ENCODE measurements at places on chromosomes 11 and 22.

DNA sequence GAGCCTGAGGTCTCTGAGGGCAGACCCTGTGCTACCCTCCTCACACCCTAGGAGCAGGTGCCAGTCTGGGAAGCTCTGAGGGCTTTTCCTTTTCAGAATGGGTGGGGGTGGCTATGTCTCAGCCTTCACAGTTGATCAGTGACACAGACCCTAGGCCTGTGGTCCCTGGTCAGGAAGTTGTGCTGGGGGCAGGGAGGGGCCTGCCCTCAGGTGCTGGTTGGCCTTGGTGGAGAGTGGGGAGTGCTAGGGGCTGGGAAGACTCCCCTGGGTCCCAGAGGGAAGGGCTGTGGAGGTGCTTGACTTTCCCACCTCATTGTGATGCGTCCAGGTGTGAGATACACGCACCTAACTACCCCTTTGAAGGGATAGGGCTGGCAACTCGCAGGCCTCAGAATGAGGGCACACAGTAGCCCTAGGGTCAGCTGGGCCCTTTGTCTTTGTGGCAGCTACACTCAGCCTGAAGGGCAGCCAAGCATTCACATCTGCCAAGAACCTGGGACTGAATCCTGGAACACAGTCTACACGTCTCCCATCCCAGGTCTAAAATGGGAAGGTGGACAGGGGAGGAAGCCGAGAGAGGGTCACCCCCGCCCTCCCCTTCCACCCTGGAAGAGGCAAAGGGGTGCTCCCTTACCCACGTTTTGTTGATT lies 31.2 kb upstream of the ATXN10 start:
- DNase-seq, result no peak

DNA sequence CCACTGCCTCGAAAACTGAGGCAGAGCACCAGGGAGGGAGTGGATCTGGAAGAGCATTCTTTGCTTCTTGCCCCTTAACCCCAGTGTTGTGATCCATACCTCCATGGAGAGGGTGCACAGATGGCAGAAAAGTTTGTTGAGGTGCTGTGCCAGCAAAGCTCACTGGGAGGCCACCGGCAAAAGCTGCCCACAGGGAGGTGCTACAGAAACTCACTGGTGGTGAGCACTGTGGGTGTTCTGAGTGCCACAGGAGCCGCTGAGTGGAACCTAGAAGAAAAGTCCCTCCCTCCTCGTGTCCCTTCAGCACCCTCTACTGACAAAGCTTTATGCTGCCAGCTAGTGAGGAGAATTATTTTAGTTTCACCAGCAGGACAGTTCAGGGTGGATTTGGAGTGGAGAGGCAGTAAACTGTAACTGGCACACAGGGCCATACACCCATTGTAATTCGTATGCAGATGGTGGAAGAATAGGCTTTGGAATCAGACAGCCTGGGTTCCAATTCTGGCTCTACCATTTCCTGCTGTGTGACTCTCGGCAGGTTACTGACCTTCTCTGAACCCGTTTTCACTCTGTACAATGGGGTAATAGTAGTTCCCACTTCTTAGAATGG lies 84.6 kb downstream of the SWAP70 start:
- DNase-seq, result peak; percentile 76

DNA sequence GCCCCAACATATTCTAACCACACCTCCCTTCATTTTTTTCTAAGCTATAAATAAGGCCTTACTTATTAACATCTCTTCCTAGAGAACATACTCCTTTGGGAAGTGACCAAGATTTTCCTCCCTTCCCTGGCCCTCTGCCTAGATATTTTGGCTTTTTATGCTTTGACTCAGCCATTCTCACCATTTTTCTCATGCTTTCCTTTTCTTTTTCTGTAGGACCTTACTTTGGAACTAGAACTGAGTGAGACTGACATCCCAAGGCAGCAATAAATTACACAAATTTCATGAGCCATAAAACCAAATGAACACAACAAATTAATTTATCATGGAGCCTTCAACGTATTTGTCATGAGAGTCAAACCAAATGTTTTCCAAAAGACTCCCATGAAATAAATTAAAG lies 142.7 kb upstream of the CTSC start:
- DNase-seq, result peak; percentile 75

- no peak for DNase-seq
These were observed 600 bp upstream of the GPR83 start for GRCh38 chr11:94401773-94402265.

GRCh38 chr11:114909866-114910265 lies 231.5 kb downstream of the NXPE2 start:
- no peak for DNase-seq

GRCh38 chr11:2458321-2458720 lies 13.5 kb downstream of the KCNQ1 start:
- DNase-seq, result no peak

GRCh38 chr11:46315783-46316563 lies 31.3 kb upstream of the DGKZ start:
- DNase-seq, result no peak

DNA sequence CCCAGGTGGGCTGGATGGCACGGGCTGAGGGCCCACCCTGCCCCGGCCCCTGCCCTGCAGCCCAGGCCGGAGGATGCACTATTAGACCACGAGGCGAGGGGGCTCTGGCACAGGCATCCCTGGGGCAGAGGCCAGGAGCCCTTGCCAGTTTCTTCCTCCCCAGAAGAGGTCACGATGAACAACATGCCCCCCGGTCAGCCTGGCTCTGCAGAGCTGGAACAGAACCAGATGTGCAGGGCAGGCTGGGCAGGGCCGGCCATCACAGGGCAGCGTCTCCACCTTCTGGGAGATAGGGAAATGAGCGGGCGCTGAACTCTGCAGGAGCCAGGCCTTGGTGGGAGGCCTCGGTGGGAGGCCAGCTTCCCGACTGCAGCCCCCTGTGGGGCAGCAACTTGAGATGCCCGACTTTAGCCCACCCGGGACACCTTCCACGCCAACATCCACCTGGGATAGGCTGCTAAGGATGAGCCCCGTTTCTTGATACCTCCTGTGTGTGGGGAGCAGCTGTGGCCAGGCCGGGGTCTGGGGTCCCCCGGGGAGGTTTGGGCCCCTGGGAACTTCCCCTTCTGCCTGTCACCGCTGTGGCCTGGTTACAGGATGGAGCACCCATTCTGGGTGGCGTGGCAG lies 21.8 kb upstream of the GNB1L start:
- no peak for DNase-seq

- no peak for DNase-seq
These were observed 25.9 kb upstream of the SCARF2 start for GRCh38 chr22:20463324-20464095.

DNA sequence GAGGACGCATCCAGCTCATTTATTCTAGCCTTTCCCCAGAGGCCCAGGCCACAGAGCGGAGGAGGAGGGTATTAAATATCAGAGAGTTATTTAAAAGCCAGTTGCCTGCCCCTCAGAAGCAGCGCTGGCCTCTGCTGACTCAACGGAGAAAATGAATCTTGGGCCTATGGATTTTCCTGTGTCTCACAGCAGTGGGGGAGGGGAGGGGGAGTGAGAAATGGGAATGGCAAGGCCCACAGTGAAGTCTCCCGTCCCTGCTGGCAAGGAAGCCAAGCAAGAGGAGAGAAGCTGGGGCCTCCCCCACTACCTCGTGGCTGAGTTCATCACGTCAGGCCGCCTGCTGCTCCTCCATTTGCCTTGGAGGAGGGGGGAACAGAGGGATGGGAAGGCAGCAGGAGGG lies 4.5 kb upstream of the TPBGL start:
- no peak for DNase-seq

GRCh38 chr11:2752204-2752770 lies 52.5 kb upstream of the KCNQ1OT1 start:
- DNase-seq, result peak; percentile 78

GRCh38 chr11:91078221-91078620 lies 855.4 kb upstream of the CHORDC1 start:
- no peak for DNase-seq

- no peak for DNase-seq
These were observed 33.3 kb upstream of the KCNQ1OT1 start for GRCh38 chr11:2732940-2733628.

- no peak for DNase-seq
These were observed 310.1 kb downstream of the CADM1 start for GRCh38 chr11:115193914-115194801.

Data from fibroblast of lung (primary cell).